ENCODE measurements at places on chromosomes 5 and 9.

DNA sequence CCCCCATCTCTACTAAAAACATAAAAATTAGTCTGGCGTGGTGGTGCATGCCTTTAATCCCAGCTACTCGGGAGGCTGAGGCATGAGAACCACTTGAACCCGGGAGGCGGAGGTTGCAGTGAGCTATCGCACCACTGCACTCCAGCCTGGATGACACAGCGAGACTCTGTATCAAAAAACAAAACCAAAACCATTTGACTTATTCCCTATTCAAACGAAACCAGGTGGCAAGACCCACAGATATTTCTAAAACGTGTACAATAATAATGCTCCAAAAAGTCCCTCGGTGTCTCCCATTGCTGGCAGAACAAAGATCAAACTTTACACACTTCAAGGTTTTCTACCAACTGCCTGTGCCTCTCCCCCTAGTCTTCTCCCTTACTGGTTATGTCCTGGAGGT, 29.8 kb downstream of the HMGCR start:
- no peak for DNase-seq

DNA sequence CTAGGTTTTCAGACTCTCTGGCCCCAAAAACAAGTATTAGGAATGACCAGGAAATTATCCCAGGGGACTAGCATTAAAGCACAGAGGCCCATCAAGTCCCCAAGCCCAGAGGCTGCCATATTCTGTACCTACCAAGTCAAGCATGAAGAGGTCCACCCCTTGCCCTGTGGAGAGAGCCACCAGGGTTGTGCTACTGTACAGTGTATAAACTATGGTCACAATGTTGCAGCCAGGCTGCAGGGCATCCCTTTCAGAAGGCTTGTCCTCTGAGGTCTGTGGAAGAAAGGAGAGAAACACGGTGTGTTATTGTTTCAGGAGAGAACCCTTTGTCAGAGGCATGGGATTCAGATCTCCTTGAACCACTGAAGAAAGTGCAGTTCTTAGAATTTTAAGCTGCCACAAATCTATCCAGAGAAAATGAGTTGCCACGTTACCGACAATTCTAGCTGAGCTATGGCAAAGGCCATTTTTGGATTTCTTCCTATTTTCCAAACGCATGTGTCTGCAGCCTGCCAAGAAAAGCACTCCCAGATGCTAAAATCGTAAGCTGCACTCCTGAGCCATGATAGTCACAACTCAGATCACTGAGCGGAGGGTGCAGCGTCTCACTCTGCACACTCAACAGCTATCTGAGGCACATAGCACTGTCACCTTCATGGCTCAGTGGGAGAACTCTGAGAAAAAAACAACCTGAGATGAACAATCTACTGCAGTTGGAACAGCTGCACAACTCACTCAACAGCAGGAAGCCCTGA, 45.5 kb upstream of the SPATA31E1 start:
- no peak for DNase-seq

DNA sequence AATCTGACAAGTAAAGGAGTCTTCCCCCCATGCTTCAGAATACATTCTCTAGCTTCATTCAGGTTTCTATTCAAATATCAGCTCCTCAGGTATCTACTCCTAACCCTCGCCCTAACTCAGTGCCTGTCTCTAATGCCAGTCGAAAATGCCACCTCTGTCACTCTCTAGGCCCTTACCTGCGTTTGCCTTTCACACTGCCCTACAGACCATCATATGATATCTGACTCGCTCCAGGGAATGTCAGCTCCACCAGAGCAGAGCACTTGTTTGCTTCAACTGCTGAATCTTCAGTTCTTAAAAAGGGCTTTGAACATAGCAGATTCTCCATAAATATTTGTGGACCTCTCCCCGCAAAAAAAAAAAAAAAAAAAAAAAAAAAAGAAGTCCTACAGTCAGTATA, 46.7 kb downstream of the ADRB2 start:
- DNase-seq, result no peak

DNA sequence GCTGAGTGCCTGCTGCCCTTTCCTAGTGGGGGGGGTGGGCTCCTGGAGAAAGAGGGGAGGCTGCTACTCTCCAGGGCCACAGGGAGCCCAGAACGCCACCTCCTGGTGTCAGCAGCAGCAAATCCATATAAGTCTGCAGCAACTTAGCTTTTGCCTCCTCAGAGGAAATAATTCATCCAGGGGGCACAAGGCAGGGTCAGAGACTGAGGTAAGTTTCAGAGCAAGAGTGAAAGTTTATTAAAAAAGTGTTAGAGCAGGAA, 4.0 kb upstream of the CLPTM1L start:
- DNase-seq, result no peak

DNA sequence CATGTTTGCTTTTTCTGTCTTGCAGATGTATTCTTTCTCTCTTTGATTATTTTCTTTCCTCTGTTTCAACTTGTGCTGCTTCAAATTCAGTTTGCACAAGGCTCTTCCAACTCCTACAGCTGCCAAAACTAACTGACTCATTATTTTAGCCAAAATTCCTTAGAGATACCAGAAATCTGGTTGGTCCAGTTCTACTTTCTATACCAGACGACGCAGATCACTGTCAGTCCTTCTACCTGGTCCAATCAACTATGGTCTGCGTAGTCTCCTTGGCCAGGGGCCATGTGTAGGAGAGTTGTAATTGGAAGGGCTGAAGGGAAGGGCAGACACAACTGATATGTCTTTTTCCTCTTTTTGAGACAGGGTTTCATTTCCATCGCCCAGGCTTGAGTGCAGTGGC, 51.9 kb upstream of the JAK2 start:
- DNase-seq, result no peak

- DNase-seq, result no peak
Observed at GRCh38 chr5:139684350-139684880, 36.3 kb downstream of the CXXC5 start.

DNA sequence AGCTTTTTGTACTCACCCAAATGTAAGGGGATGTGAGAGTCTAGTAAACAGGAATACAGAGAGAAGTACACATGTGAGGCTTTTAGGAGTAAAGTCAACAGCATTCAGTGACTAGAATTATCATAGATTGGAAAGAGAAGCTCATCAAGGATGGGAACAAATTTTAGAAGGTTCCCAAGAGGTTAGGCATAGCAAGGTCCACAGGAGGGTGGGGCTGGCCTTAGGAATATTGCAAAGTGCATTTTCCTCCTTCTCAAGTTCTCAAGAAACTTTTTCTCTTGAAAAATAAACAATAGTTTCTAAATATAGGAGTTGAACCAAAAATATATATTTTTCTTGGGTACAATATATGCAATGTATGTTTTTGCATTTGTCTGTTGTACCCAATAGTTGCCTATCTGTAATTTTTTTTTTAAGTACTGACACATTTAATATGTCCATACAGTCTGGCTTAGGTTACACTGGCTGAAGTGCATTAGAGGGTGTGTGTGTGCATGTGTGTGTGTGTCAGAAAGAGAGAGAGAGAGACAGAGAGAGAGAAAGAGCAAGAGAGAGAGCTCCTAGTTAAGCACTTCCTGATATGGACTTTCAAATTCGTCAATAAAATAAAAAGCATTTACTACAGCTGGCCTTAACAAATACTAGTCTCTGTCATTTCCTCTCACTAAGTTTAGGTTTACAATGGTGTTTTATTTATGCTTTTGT, 62.2 kb downstream of the SNX18 start:
- no peak for DNase-seq

DNA sequence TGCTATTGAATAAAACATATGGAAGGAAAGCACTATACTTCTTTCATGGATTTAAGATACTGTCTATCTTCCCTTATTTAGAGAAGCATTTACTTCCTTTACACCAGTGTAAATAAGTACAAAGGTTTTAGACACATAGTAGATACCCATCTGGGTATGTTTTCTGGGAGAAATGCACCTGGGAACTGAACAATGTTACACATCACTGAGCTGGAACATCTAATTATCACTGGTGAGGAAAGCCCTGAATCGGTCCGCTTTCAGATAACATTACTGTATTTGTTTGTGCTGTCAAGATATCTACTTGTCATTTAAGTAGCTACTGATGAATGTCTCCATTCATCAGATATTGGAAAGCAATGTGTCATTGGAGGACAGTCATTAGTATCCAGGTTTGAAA, 964.7 kb upstream of the PTPRD start:
- no peak for DNase-seq

GRCh38 chr9:93133681-93134014, 403 bp downstream of the NINJ1 start:
- no peak for DNase-seq

DNA sequence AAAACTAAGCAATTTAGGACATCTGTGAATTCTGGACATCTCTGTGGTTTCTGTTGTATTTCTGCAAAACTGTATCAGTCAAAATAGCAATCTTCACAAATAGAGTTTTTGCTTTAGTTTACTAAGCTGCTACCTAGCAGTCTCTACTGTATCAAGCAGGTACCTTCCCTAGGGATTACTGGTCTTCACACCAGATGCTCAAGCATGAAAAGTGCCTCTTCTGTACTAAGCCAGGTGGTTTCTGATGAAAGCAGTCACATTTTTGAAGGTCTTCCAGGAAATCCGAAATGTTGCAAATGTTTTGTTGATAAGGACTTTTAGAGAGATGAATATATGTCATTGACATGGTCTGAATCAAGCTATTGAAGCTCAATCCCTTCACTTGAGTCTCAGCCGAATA, 540.0 kb downstream of the KCTD16 start:
- no peak for DNase-seq

- no peak for DNase-seq
Observed at GRCh38 chr5:149853331-149853648, 91.3 kb downstream of the PDE6A start.

- no peak for DNase-seq
Observed at GRCh38 chr5:124576848-124577409, 169.5 kb downstream of the ZNF608 start.

DNA sequence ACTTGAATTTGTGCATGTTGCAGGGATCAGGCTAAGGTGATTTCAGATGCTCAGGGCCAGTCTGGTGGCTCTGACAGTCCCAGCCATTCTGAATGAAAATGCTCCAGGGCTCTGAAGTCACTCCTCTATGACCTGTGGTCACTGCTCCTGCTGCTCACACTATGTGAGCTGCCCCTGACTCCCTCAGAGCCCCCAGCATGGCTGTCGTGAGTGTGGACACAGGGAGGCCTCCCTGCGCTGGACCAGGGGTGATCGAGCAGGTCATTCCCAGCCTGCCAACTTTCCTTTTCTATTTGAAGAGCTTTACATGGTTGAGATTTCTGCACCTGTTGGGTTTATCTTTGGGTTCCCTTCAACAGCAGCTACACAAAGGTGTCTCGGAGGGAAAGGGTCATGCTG, 74.5 kb downstream of the WNK2 start:
- DNase-seq, result no peak
